Kidney (tissue), 22 donors: ENCODE measurements at places on chromosomes 12 and 14.

- no peak for DNase-seq
- no peaks in the 10 kb centered on the region for H3K27me3 ChIP-seq
- H3K36me3 ChIP-seq = no peaks in the 10 kb centered on the region
- H3K4me3 ChIP-seq = no peak overlapping the region
- no peak overlapping the region for H3K27ac ChIP-seq
- H3K4me1 ChIP-seq = no peaks in the 10 kb centered on the region
Measured at GRCh38 chr12:28975564-28976340, 173.3 kb upstream of the FAR2 start.

DNA sequence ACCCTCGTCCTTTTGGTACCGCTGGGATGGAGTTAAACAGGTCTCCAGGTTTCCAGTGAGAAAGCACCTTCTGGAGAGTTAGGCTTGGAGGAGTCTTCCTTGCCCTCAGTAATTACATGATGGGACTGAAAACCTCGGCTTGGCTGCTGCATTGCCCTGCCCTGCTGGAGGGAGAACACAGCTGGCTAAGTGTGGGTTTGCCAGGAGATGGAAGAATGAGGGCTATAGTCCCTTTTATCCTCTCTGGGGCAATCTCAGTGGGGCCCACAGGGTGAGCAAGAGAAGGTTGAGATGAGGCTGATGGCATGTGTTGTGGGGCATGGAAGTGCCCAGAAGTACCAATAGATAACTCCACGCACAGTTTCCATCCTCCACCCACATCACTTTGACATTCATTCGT is 23.2 kb upstream of the MEG3 start:
- H3K27me3 ChIP-seq = no peaks in the 10 kb centered on the region
- H3K4me1 ChIP-seq = no peaks in the 10 kb centered on the region
- no peak for DNase-seq
- no peak overlapping the region for H3K27ac ChIP-seq

GRCh38 chr14:34610101-34610500 is 19.8 kb downstream of the SNX6 start:
- H3K4me3 ChIP-seq = no peak overlapping the region
- DNase-seq = no peak
- no peaks in the 10 kb centered on the region for H3K27me3 ChIP-seq
- no peak overlapping the region for H3K27ac ChIP-seq
- H3K4me1 ChIP-seq = no peaks in the 10 kb centered on the region

DNA sequence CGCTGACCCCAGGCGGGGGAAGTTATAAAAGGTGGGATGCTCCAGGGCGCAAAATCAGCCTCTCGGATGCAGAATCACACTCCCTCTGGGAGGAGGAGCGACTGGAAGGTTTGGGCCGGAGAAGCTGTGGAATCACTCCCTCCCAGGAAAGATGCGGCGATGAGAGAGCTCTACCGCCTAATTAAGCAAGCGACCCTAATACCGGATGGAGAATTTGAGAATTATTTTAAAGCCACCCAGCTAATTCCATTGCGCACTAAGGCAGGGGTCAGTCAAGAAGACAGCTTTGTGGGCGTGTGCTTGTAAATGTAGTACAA is 1.9 kb downstream of the COL2A1 start:
- peaks cover 16% of the 10 kb centered on the region for H3K4me1 ChIP-seq
- H3K27me3 ChIP-seq = peaks cover 11% of the 10 kb centered on the region
- H3K36me3 ChIP-seq = no peaks in the 10 kb centered on the region
- H3K27ac ChIP-seq = no peak overlapping the region

GRCh38 chr12:102549691-102550090 is 69.3 kb upstream of the IGF1 start:
- H3K4me3 ChIP-seq = no peak overlapping the region
- H3K27me3 ChIP-seq = no peaks in the 10 kb centered on the region
- no peak for DNase-seq
- H3K36me3 ChIP-seq = no peaks in the 10 kb centered on the region
- H3K4me1 ChIP-seq = no peaks in the 10 kb centered on the region

- no peaks in the 10 kb centered on the region for H3K27me3 ChIP-seq
- DNase-seq = no peak
- H3K36me3 ChIP-seq = no peaks in the 10 kb centered on the region
- H3K27ac ChIP-seq = no peak overlapping the region
Measured at GRCh38 chr12:129753586-129753985, 150.2 kb downstream of the TMEM132D start.

- no peak overlapping the region for H3K4me3 ChIP-seq
- peak overlapping the region; percentile 36 for H3K27ac ChIP-seq
- no peaks in the 10 kb centered on the region for H3K27me3 ChIP-seq
- no peaks in the 10 kb centered on the region for H3K36me3 ChIP-seq
- no peaks in the 10 kb centered on the region for H3K4me1 ChIP-seq
- no peak for DNase-seq
Measured at GRCh38 chr14:76715511-76716081, 45.7 kb upstream of the VASH1 start.

GRCh38 chr14:105069871-105070759 is 4.9 kb upstream of the GPR132 start:
- no peaks in the 10 kb centered on the region for H3K4me1 ChIP-seq
- DNase-seq = no peak
- no peak overlapping the region for H3K4me3 ChIP-seq
- no peak overlapping the region for H3K27ac ChIP-seq
- H3K27me3 ChIP-seq = no peaks in the 10 kb centered on the region
- H3K36me3 ChIP-seq = no peaks in the 10 kb centered on the region
